ENCODE measurements at places on chromosomes 1 and 21.

DNA sequence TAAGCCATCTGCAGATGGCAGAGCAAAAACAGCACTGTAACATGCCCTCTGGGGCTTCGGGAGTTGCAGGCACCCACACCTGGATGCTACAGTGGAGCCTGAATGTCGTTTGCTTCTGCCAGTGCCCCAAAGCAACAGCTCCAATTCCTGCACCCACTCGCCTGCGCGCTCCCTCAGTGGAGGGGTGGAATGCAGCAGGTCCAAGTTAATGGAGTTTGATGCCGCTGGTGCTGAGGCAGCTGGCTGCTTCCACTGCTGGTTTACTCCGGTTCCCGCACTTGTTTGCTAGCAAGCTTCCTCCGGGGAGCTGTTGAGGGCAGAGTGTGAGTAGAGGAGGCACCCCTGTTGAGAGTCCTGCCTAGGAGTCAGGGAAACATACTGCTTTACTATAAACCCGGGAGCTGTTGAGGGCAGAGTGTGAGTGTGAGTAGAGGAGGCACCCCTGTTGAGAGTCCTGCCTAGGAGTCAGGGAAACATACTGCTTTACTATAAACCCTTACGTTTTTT lies 584.0 kb upstream of the TMPRSS15 start:
- DNase-seq: no peak

GRCh38 chr21:16376673-16377072 lies 646.9 kb downstream of the USP25 start:
- no peak for DNase-seq

DNA sequence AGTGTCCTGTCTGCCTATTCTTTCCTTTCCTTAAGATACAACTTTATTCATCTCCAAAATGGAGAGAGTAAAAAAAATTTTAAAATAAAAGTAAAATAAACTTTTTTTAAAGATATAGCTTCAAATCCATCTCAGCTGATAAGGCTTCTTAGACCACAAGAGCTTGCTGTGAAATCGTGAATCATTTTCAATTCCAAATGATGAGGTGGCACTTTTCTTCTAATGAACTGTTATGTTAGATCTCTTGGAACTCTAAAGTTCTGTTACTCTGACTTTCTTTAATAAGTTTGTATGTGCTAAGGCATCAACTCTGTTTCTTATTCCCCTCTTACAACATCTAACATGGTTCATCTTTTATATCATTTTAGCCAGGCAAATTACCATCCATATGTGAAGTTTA lies 4.5 kb downstream of the SH3GLB1 start:
- DNase-seq: no peak

DNA sequence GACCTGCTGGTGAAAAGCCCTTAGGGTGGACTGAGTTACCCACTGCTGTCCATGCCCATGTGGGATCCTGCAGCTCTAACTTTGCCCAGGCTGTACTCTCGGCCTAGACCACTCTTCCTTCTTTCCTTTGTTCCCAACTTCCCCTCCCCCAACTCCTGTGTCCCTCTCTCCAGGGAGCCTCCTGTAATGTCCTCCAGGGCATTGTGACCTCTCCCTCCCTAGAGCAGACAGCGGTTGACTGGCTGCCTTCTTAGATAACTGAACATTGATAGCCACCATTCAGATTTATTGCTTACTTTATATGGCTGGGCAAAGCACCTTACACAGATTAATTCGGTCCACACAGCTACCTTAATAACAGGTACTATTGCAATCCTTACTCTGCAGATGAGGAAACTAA lies 5.0 kb downstream of the RUNX1 start:
- DNase-seq: no peak

GRCh38 chr21:42572906-42573495 lies 59.3 kb downstream of the SLC37A1 start:
- no peak for DNase-seq

GRCh38 chr21:29875036-29875716 lies 64.6 kb downstream of the GRIK1 start:
- DNase-seq: no peak

DNA sequence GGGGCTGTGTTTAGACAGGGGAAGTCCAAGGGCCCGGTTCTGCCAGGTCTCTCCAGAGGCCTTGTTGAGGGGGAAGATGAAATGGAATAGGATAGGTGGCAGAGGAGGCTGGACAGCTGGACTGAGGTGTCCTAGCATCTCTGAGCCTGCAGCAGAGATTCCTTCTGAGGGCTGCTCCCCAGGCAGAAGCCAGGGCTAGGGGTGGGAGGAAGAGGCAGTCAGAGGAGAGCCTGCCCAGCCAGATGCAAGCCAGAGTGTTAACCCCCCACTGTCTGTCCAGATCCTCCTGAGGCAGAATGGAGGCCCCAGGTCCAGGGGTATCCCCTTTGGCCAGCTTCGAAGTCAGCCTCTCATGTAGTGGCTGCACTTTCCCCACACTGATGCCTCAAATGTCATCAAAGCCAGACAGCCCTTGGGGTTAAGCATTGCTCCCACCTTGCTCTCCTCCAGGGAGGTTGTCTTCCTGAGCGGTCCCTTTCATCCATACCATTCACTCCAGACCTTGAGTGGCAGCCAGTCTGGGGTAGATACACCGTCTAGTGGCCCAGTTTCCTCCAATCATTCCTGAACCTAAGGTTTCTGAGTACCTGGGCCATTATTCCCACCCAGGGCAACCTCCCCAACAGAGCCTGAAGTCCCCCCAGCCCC lies 1.7 kb downstream of the CSF1 start:
- no peak for DNase-seq

DNA sequence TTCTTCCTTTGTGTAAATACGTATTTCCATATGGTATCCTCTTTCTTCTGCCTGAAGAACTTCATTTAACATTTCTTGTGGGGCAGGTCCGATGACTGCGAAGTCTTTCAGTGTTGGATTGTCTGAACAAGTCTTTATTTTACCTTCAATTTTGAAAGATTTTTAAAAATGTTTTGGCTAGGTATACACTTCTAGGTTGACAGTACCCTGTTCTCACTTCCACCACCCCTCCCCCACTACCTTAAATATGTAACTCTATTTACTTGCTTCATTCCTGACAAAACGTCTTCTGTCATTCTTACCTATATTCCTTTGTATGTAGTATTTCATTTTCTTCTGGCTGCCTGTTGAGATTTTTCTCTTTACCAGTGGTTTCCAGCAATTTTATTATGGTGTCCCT lies 85.7 kb upstream of the ARTN start:
- no peak for DNase-seq

GRCh38 chr1:200526709-200527612 lies 93.6 kb downstream of the KIF14 start:
- no peak for DNase-seq
